ENCODE measurements at places on chromosomes 16 and 17.

DNA sequence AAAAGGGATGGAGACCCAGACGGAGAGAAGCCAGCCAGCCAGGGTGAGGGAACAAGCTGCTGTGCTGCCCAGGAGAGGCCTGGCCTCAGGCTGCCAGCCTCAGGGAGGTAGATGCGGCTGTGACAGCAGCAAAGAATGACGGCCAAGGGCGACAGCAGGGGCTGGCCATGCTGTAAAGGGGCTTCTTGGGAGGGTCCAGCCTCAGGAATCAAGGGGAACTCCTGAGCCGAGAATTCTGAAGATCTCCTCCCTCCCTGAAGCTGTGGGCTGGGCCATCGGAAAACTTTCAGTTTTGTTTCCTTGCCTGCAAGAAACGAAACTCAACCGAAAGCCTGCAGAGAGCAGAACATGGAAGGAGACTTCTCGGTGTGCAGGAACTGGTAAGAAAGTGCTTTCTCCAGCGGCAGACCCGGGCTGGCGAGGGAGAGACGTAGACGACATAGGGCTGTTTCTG lies at the start of gene XAF1:
TSS of gene XAF1 (plus strand) at position 316 of the 454 bp plus-strand sequence. CDS start at position 349, 33 bp downstream.
- peak; percentile 50 for DNase-seq

GRCh38 chr16:75702242-75702641 lies 981 bp upstream of the DUXB start:
- no peak for DNase-seq

- DNase-seq = peak; percentile 78
These were observed 89.8 kb downstream of the KATNIP start for GRCh38 chr16:27639561-27640276.

GRCh38 chr17:58236394-58236793 lies 2.0 kb upstream of the LPO start:
- DNase-seq = no peak

DNA sequence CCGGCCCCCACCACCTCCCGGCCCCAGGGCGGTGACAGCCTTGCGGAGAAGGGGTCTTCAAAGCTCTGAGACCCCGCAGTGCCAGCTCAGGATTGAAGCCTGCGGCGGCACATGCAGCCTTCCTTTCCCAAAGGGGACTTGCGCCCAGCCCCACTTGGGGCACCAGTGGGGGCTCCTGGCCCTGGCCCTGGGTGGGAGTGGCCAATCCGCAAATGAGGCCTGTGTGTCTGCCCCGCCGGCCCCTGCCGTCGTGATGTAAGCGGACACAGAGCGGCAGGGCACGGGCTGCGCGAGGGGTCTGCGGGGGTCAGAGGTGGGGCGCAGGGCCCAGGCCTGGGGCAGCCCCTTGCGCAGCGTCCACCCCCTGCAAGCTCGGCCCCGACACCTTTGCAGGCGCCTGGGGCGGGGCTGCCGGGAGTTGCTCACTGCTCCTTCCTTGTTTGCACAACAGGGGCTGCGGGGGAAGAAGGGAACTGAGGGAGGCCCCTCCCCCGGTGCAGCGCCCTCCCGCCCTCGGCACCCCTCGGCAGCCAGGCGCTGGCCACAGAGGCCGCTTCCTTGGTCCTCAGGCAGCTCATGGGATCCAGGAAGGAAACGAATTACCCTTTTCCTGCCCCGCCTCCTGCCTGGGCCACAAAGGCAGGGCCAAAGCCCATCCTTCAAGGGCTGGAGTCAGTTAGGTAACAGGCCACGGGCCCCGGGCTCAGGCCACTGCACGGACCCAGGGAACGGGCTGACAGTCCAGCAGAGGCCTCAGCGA lies 2.9 kb downstream of the SLC16A3 start:
- DNase-seq = peak; percentile 43

GRCh38 chr17:15485045-15485444 lies 17.6 kb upstream of the CDRT4 start:
- DNase-seq = no peak

GRCh38 chr17:50106393-50107131 lies 11.4 kb downstream of the PDK2 start:
- DNase-seq = no peak

GRCh38 chr17:17985555-17985954 lies 12.9 kb downstream of the DRC3 start:
- no peak for DNase-seq

GRCh38 chr16:11349599-11350276 lies 4.5 kb downstream of the RMI2 start:
- DNase-seq = peak; percentile 75

DNA sequence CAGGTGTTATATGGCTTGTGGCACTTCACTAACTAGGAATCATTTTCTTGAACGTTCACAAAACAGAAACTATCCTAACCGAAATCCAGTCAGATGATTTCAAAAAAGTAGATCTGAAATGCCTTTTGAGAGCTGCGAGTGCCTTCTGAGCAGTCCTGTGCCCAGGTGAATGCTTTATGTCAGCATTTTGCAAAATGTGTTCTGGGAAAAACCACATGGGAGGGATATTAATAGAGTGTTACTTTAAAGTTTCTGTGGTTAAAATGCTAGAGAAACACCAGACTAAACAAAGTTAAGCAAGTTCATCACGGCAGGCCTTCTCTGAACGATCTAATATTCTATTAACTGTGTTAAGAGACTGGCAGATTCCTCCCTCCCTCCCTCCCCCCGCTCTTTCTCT lies 15.8 kb upstream of the RGS9 start:
- no peak for DNase-seq

GRCh38 chr16:85324488-85324887 lies 212.2 kb upstream of the CIBAR2 start:
- no peak for DNase-seq

GRCh38 chr17:58503866-58504265 lies 10.6 kb downstream of the MTMR4 start:
- DNase-seq = no peak

- DNase-seq = peak; percentile 56
These were observed 174.8 kb downstream of the PRKCB start for GRCh38 chr16:24010440-24011089.

DNA sequence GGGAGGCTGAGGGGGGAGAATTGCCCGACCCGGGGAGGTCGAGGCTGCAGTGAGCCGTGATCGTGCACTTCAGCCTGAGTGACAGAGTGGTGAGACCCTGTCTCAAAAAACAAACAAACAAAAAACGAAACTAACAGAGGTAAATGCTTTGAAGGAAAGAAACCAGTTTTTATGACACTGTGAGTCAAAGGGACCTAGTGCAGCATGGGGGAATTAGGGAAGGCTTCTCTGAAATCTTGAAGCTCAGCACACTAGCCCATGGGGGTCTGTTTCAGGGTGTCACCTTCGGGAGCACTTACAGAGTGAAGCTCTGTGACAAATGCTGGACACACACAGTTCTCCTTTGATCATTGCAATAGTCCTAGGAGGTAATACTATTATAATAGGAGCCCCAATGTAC lies 16.6 kb downstream of the ITPRIPL2 start:
- DNase-seq = no peak

DNA sequence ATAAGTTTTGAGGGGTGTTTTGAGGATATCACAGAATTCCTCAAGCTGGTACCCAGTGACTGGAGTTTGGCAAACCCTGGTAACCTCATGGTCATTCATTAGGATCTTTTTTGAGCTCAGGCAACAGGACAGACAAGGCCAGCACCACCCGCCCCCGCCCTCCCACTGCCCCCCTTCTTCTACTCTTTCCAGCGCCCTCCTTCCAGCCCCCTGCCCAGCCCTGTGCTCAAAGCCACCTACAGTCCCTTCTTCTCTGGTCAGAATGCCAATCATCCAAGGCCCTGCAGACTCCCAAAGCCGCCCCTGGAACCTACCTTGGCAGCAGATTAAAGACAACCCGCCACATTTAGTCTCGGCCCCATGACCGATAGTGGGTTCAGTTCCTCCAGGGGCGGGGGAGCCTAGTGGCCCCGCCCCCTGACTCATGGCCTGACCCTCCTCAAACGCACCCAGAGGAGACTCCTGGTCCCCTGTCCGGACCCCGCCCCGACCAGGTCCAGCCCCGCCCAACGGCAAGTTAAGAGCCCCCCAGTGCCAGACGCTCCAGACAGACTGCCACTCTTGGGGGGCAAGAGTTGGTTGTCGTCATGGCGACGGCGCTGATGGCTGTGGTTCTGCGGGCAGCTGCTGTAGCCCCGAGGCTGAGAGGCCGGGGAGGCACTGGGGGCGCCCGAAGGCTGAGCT lies at the start of gene NAGS:
TSS of gene NAGS (plus strand) at position 546 of the 684 bp plus-strand sequence. CDS start at position 588, 42 bp downstream.
- no peak for DNase-seq

GRCh38 chr17:40526668-40527067 lies 25.2 kb upstream of the TNS4 start:
- peak; percentile 61 for DNase-seq

- no peak for DNase-seq
These were observed 265.1 kb downstream of the NTN1 start for GRCh38 chr17:9286434-9286833.

- DNase-seq = no peak
These were observed 220.1 kb downstream of the ZFHX3 start for GRCh38 chr16:72827866-72828265.

DNA sequence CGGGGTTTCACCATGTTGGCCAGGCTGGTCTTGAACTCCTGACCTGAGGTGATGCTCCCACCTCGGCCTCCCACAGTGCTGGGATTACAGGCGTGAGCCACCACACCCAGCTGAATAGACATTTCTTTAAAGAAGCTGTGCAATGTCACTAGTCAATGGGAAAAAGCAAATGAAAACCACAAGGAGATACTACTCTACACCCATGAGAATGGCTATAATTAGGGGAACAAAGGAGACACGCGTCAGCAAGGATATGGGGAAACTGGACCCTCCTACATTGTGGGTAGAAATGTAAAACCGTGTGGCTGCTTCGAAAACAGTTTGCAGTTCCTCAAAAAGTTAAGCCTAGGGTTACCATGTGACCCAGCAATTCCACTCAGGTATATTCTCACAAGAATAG lies 103.4 kb downstream of the VPS53 start:
- DNase-seq = no peak

- DNase-seq = peak; percentile 90
These were observed 7.4 kb upstream of the FLYWCH1 start for GRCh38 chr16:2904100-2904921.

Data from AG20443 (cell line).